Kidney tubule cell (primary cell): ENCODE measurements at places on chromosomes 2 and 18.

GRCh38 chr18:58567453-58568196 lies 61.3 kb downstream of the ALPK2 start:
- peak; percentile 97 for DNase-seq

DNA sequence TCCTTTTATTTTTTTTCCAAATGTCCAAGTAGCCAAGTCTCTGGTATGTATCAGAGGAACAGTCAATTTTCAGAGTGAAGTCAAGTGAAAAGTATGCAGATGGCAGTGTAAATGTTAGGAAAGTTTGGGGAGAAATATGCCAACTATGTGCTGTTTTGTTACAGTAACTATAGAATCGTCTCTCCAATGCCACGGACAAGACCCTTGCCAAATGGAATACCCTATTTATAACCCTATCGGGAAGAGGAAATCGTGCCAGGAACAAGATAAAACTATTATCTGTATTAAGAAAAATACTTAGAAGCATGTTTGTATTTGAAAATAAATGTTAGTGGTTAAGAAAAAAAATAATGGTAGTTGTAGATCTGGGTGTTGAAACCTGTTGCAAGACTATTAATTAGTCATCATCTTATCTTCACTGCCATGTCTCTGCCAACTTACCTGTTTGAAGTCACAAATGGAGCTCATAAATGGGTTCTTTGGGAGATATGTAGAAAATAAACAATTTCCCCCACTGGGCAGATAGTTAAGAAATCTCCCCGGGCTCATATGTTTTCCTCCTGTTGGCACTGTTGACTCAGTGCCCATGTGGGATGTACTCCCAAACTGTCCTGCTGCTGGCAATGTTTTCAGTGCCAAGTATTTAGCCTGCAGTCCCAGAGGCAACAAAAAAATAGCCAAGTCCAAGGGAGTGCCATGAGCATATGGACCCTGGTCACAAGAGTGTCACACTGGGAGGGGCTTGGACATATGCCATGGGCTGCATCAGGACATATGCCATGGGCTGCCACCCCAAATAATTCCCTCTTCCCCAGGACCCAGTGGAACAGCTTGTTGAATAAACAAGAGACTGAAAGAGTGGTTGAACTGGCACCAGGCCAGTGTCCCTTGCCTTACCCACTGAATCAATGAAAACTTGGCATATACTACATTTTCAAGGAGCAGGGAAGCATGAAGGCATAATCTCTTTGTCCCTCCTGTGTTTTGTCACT lies 366.9 kb downstream of the OSR1 start:
- peak; percentile 63 for DNase-seq

- DNase-seq: no peak
Observed at GRCh38 chr2:186892821-186893220, 43.9 kb upstream of the ZSWIM2 start.

GRCh38 chr2:3280683-3281520 lies 96.7 kb downstream of the EIPR1 start:
- peak; percentile 47 for DNase-seq

DNA sequence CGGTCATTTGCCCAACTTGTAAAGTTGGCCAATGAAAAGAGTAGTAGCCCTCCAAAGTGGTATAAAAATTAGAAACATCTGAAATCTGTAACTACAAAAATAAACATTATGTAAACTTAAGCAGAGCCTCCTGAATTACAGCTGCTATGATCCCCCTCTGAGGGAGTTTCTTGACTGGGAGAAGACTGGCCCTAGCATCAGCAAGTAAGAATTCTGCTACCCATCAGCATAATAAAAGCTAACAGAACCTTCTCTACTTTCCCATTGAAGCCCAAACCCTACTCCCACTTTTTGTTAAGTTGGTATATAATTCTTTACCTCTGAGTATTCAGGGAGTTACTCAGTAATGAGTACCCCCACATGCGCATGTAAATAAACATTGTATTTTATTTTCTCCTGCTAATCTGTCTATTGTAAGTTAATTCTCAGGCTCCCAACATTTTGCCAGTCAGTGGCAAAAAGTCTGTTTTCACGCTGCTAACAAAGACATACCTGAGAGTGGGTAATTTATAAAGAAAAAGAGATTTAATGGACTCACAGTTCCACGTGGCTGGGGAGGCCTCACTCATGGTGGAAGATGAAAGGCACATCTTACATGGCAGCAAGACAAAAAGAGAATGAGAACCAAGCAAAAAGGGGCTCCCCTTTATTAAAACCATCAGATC lies 71.3 kb downstream of the MYL12B start:
- no peak for DNase-seq

GRCh38 chr2:147829106-147829505 lies 15.7 kb upstream of the ACVR2A start:
- DNase-seq: peak; percentile 64

GRCh38 chr2:221439761-221440479 lies 132.2 kb downstream of the EPHA4 start:
- no peak for DNase-seq

DNA sequence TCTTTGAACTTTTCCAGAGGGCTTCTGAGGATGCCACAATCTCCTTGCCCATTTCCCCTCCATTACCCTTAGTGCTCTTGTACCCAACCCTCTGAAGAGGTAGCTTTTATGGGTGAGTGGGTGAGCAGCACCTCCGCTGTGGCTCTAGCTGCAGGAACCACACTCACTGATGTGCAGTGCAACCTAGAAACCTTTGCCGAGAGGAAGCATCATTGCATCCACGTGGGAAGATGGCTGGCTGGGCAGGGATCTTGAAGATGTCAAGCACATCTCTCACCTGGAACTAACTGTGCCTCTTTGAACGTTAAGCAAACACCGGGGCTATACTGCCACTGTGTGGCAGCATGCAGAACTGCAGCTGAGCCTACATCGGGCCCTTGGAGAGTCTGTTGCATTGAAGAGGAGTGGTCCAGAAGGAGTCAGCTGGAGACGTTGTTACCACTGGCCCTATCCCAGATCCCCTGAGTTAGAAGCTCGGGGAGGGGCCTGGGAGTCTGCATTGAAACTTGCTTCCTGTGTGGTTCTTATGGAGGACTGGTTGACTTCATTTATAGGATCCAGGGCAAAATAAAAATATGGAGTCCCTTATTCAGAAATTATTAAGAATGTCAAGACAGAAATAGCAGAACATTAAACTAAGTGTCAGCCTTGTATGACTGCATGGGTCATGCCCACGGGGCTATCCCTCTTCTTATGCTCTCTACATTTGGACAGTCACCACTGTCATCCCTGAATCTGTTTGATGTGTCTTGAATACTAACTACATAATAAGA lies 28.7 kb downstream of the IGFBP5 start:
- peak; percentile 75 for DNase-seq

DNA sequence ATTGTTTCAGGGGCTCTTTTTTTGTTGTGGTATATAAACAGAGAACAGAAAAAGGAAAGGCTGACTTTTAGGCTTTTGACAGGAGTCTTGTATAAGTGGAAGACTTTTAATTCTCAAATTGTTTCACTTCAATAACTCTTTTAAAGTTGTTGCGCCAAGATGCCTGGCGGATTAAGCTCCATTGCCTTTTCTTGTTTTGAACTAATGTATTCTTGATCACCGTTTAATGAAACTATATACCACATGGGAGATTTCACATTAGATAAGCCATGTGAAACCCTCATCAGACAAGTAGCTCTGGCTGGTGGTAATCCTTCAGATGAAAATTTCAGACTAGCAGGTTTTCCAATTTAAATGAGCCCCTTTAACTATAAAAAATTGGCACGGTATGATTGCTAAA lies 257.4 kb downstream of the CCDC178 start:
- DNase-seq: no peak

DNA sequence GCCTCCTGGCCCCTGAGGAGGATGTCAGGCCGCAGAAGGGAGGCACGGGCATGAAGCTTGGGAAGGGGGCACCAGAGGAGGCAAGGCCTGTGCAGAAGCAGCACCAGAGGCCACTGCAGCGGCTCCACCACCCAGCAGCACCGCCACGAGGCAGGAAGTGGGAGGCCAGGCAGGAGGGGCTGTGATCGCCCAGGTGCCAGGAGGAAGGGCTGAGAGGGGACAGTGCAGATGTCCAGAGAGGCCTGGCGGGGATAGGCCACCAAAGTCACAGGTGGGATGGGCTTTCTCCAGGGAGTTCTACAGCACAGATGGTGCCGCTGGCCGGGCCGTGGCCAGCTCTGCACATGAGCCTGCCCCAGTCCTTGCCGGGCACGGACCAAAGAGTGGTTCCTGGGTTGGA lies 6.0 kb upstream of the ALPI start:
- DNase-seq: no peak

GRCh38 chr2:229519655-229520430 lies 194.5 kb downstream of the DNER start:
- peak; percentile 4 for DNase-seq

- DNase-seq: no peak
Observed at GRCh38 chr18:47679864-47680263, 250.6 kb downstream of the SMAD2 start.

GRCh38 chr2:61423714-61424113 lies 47.2 kb downstream of the USP34 start:
- no peak for DNase-seq

DNA sequence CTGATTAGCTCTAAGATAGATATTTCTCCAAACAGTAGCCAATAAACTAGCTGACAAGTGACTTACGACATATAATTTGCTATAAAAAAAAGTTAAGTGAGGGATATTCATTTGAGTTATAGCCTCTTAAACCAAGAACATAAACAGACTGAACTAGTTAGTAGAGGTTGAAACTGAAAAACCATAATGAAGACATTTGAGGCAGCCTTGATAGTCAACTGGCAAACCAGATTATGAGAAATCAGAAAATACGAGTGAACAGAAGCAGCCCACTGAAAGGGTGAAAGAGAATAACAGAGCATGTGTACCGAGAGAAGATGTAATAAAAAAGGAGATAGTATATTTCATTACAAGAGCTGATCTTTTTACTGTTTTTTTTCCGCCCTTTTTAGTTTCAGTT lies 698.1 kb upstream of the SETBP1 start:
- DNase-seq: no peak

- DNase-seq: no peak
Observed at GRCh38 chr18:73597832-73598615, 549.6 kb downstream of the FBXO15 start.

DNA sequence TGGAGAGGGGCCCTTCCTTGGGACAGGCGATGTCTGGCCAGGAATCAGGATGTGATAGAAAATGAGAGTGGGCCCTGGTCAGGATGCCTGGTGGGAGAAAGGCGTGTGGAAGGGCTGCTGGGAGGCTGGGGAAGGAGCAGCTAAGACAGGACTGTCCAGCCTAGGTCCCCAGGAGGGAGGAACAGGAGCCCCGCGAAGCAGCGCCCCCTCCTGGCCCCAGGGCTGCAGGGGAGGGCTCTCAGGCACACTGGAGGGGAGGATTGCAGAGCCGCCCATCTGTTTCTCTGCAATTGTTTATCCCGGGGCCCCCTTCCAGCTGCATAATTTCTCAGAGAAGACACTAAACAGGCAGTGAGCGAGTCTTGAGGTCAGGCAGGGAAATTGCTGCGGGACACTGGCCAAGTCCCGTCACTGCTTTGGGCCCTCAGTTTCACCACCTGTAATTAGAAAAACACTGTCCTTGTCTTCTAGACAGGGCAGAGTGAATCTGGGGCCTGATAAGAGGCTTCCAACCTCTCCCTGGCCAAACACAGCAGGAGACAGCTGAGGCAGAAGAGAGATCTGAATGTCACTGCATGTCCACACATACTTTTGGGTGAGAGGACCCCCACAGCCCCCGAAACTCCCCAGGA lies 3.9 kb upstream of the NPPC start:
- DNase-seq: no peak

GRCh38 chr18:29218091-29218490 lies 1041.2 kb upstream of the CDH2 start:
- DNase-seq: no peak
